Renal cortical epithelial cell (primary cell): ENCODE measurements at places on chromosomes 7 and 10.

DNA sequence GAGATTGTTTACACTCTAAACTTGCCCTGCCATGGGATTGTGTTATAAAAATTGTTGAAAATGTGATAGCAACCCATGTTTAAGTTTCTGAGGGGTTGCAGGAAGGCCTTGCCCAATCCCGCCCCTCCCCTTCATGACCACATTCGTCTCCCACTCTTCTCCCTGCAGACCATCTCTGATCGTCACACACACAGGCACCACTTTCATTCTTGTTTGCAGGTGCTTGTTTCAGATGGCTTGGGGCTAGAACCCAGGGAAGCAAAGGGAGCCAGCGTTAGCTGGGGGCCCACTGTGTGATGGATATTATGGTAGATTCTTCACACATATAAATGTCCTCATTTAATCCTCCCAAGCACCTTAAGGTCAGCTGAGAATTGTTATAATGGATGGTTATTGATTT lies 286.7 kb upstream of the HABP2 start:
- no peak for DNase-seq

DNA sequence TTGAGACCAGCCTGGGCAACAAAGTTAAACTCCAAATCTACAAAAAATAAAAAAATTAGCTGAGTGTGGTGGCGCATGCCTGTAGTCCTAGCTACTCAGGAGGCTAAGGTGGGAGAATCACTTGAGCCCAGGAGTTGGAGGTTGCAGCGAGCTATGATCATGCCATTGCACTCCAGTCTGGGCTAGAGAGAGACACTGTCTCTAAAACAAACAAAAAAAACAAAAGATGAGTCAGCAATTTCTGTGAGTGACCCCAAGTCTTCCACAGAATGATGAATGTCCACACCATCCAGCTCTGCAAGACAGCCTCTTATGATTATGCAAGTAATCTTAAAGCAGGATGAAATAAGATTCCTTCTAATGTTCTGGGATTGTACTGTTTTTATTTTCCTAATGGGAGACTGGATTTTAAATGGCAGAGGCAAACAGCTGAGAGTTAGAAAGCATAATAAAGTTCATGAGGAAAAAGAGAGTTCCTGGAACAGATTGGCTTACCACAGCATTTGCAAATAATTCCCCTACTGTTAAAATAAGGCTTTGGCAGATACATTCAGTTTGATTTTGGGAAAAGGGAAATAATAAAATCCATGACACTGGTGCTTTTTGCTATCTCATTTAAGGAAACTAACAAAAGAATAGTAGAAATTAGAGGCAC lies 18.9 kb upstream of the PRKAR2B start:
- peak; percentile 33 for DNase-seq

DNA sequence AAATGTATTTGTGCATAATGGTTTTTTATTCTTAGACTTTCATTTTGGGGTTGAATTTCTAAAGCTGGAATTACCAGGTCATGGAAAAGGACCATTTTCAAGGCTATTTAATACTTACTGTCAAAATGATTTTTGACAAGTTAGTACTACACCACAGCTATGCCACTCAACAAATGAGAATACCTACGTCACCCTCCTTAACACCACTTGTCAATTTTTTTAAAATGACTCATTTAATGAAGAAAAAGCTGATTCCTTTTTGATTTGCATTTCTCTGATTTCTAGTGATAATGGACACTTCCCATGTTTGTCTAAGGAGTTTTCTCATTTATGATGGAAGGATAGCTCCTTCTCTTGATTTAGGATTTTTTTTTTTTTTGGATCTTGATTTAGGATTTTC lies 63.3 kb downstream of the VSTM4 start:
- DNase-seq: no peak

DNA sequence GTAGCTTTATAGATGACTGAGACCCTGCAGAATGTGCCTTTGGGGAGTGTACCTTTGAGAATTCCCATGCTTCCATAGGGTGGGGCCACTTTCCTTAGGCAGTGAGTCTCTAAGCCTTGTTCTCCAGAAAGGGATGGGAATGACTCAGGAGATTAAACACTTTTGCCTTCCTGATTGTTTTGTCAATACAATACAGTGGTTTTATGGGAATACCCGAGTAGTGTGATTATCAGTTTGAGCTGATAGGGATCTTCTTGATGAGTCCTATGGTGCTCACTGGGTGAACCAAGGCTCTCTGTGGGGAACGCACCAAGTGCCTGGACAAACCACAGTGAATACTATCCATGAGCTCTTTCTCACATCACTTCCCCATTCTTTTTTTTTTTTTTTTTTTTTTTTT lies 6.3 kb downstream of the MYOF start:
- peak; percentile 91 for DNase-seq

GRCh38 chr10:104351919-104352318 lies 1.7 kb upstream of the CFAP58 start:
- DNase-seq: no peak

GRCh38 chr10:86693721-86694369 lies 25.5 kb downstream of the LDB3 start:
- peak; percentile 69 for DNase-seq

DNA sequence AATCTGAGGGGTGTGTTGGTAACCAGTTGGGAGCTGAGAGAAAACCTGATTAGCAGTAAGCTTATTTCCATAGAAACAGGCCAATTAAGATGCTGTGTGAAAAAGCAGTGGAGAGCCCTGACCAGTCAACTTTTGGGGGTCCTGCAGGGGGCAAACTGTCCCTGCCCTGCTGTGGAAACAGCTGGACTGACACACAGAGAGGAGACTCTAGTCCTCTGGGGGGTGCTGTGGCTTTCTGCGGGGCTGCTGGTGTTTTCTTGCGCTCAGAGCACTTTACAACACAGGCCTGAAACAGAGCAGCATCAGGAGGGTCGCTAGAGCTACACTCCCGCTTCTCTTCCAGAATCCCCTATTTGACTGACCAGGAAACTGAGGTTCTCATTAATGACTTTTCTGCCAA lies 546.9 kb upstream of the GALNT17 start:
- no peak for DNase-seq

- peak; percentile 40 for DNase-seq
Measured at GRCh38 chr7:80923211-80923612, 4.4 kb upstream of the SEMA3C start.

GRCh38 chr10:89553064-89553734 lies 17.8 kb upstream of the SLC16A12 start:
- peak; percentile 98 for DNase-seq

- DNase-seq: no peak
Measured at GRCh38 chr7:55170335-55171069, 151.7 kb downstream of the EGFR start.

DNA sequence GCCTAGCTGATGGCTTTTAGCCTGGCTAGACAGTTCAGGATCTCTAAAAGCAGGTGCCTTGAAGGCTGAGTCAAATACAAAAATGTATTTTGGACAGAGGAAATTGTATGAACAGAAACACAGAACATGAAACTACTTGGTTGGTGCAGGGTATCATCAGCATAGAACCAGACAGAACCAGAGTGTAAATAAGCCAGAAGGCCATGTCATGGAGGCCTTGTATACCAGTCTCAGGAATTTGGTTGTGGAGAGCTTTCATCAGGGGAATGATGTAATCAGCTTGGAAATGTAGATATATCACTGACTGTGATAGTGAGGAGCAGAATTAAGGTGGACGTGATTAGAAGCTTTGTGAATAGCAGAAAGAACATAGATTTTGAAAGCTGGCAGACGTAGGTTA lies 82.9 kb downstream of the CFTR start:
- DNase-seq: no peak

- no peak for DNase-seq
Measured at GRCh38 chr7:15686957-15687545, 568 bp upstream of the MEOX2 start.

DNA sequence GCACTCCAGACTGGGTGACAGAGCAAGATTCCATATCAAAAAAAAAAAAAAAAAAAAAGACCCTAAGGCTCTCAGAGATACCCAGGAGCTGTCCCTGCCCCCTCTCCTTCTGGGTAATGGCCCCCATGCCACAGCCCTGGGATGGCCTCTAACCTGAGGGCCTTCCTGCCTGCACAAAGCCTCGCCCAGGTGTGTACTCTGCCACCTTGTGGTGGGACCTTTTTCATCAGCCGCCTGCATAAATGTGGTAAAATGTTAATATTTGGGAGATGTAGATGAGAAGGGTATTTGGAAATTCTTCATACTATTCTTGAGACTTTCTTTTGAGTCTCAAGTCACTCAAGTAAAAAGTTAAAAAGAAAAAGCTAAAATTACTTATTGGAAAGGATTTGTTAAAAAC lies 46.3 kb upstream of the RNF216 start:
- no peak for DNase-seq

- DNase-seq: no peak
Measured at GRCh38 chr7:110944966-110945644, 145.8 kb upstream of the LRRN3 start.

DNA sequence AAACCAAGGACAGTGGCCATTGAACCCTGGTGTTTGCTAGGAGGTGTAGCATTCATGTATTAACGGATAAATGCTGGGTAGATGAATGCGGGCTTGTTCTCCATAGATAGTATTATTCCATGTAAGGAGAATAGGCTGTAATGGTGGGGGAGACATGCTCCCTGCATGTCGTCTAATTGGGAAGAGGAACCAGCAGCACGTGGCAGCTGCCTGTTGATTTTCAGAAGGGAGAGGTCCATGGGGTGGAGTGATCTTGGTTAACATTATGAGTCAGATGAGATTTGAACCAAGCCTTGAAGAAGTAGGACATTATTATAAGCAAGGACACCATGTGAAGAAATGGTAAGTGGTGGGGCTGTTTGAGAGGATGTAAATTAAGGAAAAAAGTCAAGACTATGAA lies 112.5 kb downstream of the WNT2 start:
- DNase-seq: no peak

DNA sequence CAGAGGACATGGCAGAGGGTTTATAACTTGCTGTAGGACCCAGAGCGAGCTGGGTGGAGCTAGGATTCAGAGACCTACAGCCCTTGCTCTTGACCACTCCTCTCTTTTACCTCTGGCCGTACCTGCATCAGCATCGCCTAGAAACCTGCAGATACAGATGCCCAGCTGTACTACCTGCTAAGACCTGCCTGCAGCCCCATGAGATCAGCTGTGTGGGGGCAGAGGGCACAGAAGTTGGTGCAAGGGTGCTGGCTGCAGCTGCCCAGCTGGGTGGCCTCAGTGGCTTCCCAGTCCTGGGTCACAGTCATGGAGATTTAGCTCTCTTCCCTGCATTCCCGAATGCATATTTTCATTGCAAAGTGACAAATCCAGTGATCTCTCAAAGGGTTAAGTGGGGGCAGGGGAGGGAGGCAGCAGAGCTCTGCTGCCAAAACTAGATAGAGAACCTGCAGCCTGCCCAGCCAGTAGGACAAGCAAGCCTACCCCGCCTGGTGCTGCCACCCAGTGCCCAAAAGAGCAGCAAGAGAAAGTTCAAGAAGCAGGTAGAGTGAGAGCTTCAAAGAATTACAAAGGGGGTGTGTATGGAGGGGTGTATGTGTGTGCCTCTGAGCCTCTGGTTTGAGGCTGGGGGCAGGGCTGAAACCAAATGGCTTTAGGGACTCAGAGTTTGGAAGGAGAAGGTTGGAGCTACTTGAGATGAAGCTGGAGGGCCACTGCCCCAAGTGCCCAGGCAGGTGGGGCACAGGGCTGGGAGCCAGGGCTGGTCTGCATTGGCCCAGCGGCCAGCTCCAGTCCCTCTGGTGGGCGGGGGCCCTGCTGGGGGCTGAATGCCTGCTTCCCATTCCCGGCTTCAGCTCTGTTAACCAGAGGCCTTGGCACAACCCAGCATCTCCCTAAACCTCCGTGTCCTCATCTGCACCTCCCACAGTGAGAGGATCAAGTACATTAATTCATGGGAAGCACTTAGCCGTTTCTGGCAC lies 6.9 kb downstream of the FAM241B start:
- DNase-seq: peak; percentile 16

DNA sequence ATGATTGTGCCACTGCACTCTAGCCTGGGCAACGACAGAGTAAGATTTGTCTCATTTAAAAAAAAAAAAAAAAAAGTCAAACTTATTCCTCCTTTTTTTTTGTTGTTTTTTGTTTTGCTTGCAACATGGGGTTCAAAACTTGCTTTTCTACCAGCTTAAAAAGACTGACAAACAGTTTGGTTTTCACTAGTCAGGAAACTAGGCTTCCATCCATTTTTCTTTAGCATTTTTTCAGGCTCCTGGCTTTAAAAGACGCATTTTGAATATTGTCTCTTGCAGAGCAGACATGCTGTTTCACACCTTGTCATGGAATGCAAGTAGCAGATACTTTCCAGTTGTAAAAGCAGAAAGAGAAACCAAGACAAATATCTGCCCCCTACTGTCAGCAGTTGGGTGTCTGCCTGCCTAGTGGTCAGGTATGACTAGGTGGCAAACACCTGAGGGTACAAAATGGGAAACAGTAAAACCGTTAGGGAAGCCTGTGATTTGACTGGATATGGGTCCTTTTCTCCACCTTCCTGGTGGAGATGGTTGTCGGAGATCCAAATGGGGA lies 139.9 kb downstream of the CCDC71L start:
- DNase-seq: peak; percentile 22
